ENCODE measurements at places on chromosomes 16 and 17.

DNA sequence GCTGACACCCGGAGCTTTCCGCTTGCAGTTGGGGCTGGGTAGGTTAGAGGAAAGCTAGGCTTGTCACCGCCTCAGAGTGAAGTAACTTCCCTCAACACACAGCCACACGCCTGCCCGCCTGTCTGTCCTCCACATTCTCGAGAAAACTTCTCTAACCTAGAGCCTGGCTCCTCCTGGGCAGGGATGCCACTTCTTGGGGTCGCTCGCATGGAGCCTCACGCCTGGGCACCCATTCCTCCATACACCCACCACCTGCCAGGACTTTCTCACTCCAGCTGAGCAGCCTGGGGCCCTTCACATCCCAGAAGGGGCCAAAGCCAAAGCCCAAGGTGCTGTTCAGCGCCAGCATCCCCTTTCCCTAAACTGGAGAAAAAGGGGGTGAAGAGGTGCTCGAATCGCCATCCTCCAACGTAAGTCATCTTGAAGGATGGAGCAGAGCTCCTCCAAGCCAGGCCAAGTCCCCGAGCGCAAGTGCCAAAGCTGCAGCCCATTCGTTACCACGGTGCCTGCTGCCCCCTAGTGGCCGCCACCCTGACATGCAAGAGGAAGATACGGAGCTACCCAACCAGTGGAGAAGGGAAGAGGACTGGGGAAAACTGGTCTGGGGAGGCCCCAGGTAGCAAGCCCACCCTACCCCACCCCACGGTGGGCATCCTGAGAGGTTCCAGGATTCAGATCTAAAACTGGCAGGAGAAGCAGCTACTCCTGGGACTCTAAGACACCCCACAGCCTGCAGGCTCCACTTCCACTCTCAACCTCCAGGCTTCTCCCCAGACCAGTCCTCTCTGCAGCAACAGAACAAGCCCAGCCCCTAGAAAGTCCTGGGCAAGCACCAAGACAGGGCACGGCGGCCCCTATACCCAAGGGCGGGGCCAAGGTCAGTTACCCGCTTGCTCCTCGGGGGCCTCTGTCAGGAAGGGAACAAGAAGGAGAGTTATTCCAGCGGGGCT is 63.1 kb downstream of the MYO18A start:
- DNase-seq: peak; percentile 72

GRCh38 chr17:40515011-40515410 is 13.6 kb upstream of the TNS4 start:
- DNase-seq: no peak

DNA sequence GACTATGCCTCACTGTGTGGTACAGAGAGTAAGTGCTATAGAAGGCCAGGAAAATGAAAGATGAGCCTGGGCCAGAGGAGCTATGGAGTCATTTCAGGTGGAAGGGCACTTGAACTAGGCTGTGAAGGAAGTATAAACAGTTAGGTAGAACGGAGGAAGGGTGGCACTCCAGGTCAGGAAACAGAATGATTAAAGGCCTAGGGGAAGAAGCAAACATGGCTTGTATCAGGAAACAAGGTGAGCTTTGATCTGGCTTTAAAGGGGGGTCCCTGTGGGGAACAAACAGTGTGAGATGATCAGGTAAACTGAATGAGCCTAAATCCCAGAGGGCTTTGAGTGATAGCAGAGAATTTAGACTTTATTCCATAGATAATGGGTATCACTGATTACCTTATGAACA is 16.9 kb downstream of the MAP3K3 start:
- DNase-seq: no peak

DNA sequence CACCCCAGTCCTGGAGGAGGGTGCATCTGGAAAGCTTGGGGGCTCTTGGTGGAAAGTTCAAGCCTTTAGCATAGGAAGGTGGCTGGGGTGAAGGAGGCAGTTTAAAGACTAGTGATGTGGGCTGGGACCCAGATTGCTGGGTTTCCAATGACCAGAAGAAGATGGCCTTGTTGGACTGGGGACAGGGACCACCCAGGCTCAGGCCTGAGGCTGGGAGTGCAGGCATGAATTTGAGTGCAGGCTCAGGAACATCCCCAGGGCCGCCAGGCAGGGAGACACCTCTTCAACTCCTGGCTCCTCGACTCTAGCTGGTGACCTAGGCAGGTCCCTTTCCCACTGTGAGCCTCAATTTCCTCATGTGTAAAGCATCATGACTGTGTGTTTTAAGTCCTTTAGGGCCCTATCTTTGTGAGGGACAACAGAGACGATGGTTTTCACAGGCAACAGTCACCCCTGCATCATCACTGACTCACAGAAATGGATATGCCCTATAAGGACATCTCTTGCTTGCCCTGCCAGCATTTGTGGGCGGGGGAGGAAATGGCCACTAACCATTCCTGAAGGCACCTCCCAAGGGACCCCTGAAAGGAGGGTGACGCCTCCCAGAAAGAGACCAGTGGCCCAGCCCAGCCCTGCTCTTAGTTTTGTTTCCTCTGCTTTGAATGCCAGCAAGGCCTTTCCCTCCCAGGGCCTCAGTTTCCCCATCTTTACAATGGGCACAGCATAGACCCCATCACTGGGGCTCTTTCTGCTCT is 11.1 kb downstream of the NLRC5 start:
- peak; percentile 52 for DNase-seq

DNA sequence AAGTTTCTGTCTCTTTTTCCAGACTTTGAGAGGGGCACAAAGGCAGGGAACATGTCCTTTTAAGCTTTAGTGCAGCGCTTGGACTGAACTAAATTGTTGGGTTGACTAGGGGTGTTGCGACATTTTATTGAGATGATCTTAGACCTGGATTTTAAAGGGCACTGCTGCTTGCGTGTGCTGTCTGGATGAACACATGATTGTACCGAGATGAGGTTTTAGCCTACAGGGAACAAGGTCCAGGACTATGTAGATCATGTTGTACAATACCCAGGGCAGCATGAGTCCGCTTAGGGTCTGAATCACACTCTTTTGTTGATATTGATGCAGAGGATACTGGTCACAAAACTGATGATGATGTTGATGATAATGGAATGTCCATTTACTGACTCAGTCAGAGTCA is 5.2 kb upstream of the RGS9 start:
- DNase-seq: no peak

GRCh38 chr16:72921106-72921505 is 126.8 kb downstream of the ZFHX3 start:
- DNase-seq: peak; percentile 38

DNA sequence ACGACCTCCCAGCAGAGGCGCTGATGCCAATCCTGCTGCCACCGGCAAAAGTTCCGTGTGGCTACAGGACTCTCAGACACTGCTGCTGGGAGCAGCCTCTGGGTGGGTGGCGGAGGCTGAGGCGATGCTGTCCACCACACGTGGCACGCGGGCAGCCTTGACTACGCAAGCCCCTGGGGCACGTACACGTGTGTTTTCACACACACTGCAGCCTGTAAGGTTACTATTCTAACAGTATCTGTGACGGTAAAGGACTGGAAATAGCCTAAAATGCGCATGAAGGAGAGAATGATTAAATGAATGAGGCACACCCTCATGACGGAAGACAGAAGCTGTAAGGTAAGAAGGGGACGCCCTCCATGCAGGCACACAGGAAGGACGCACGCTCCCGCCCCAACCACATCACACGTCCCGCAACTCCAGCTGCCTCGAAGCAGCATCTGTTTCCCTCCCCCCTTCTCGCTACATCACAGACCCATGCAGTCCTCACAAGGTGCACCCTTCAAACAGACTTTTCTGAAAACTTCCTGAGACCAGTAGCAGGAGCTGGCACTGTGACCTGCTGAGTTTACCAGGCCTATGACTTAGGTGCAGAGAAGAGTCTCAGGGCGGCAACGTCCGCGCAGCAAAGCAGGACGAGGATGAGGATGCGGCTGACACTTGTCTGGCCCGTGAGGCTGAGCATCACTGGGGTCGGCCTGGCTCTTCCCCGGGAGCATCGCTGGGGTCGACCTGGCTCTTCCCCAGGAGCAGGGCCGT is 28.7 kb upstream of the FASN start:
- peak; percentile 91 for DNase-seq

DNA sequence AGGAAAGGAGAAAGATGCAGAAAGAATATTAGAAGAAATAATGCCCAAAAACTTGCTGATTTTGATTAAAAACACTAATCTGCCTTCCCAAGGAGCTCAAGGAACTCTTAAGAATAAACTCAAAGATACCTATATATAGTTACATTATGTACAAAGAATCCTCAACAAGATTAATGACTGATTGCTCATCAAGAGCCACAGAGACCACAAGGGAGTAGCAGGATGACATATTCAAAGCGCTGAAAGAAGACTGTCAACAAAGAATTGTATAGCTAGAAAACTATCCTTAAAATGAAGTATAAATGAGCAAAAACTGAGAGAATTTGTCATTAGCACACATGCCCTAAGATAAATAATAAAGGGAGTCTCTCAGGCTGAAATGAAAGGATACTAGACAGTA is 6.2 kb downstream of the LPCAT2 start:
- DNase-seq: no peak

- peak; percentile 35 for DNase-seq
Observed at GRCh38 chr17:17154981-17155380, 51.2 kb downstream of the PLD6 start.

- no peak for DNase-seq
Observed at GRCh38 chr17:47705536-47706530, 11.9 kb downstream of the TBKBP1 start.

DNA sequence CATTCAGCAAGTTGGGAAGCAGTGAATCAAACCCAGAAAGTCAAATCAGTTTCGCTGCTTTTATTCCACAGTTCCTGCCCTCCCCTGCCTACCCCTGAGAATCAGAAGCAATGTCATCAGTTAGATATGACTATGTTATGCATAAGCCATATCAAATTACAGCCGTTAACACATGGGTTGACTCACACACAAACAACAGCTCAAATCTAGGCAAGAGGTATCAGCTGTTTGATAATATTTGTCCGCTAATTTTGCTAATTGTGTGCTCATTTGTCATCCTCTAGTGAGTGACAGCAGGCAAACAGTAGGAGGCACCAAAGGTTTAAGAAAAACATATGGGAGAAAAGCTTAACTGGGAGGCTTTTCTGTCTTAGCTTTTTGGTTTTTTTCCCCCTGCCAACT is 327.4 kb upstream of the CCL2 start:
- DNase-seq: no peak

DNA sequence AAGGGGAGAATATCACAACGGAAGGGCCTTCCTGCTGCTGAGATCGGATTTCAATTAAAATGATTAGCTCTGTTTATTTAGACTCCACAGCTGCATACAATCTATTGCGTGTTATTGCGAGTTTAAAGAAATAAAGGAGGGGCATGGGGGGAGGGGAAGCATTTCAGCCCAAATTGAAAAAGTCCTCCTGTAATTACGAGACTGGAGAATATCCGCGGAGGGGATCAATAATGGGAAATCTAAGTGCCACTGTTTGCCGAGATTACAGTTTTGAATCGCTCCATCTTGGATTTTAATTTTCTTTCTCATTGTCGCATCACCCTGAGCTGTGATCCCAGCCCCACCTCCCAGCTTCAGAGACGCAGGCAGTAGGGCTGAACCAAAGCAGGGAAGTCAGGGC is 15.7 kb upstream of the RPL38 start:
- DNase-seq: no peak

- peak; percentile 4 for DNase-seq
Observed at GRCh38 chr16:9050102-9050830, 41.2 kb upstream of the HAPSTR1 start.

GRCh38 chr16:53356478-53357207 is 77.6 kb upstream of the RBL2 start:
- no peak for DNase-seq

GRCh38 chr17:48163809-48164208 is 56.2 kb downstream of the SNX11 start:
- no peak for DNase-seq

DNA sequence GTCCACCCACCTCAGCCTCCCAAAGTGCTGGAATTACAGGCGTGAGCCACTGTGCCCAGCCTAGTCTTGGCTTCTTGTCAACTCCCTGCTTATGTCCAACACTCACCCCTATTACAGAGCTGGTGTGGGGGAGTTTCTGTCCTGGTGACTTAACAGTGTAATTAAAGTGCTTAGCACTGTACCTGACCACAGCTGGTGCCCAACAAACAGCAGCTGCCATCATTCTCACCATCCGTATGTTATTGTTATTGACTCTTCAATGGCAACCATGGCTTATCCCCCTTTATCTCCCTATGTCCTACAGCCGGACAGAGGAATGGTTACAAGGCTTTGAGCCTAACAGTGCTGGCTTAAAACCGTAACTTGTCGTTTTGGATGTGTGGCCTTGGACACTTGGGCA is 17.0 kb upstream of the BRCA1 start:
- DNase-seq: no peak

- no peak for DNase-seq
Observed at GRCh38 chr17:9054126-9054975, 33.0 kb downstream of the NTN1 start.

DNA sequence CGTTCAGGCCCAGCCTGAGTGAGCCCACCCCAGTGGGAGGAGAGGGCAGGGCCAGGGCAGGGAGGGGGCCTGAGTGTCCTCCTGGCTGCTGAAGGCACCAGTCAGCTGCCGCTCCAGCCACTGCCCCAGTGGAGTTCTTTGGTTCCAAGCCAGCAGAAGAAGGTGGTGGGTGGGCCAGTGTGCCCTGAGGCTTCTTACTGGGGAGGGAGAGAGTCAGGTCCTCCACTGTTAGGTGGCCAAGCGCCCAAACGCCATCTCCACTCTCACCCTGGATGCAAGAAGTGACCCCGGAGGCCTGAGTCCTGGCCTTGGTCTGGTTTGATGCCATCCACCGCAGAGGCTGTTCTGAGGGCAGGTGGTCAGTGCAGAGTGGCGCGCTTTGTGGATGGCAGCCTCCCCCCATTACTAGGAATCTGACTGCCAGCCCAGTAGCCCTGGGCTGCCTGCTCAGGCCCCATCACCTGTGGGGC is 2.2 kb downstream of the RNF213 start:
- no peak for DNase-seq

GRCh38 chr17:47649972-47650524 is 329 bp downstream of the KPNB1 start:
- peak; percentile 47 for DNase-seq

DNA sequence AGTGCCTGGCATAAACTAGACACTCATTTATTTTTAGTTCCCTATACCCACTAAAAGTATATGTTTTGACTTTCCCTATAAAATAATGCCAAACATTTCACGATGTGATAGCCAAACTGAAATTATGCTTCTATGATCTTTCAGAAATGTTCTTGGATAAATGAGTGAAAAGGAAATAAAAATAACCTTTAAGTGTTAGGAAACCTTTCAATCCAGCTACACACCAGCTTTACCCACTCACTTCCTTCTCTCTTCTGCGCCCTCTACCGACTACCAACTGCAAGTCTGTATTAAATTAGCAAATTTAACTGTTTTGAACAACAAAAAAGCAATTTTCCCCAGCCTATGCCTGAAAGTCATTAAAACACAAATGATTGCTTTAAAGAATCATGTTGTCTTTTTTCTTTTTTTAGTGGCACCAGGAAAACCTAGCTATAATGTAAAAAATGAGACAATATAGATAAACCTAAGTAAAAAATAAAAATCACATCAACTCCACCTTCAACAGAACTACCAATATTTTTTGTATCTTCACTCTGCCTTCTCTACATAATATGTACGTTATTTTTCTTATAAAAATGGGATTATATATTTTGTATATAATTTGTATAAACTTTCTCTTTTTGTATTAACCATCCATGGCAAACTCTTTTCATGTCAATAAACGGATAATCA is 13.2 kb upstream of the TMEM100 start:
- peak; percentile 49 for DNase-seq

Data from CD4-positive, alpha-beta T cell treated with Interferon alpha-2 for 1 hour (primary cell).